ENCODE measurements at places on chromosomes 1 and 21.

DNA sequence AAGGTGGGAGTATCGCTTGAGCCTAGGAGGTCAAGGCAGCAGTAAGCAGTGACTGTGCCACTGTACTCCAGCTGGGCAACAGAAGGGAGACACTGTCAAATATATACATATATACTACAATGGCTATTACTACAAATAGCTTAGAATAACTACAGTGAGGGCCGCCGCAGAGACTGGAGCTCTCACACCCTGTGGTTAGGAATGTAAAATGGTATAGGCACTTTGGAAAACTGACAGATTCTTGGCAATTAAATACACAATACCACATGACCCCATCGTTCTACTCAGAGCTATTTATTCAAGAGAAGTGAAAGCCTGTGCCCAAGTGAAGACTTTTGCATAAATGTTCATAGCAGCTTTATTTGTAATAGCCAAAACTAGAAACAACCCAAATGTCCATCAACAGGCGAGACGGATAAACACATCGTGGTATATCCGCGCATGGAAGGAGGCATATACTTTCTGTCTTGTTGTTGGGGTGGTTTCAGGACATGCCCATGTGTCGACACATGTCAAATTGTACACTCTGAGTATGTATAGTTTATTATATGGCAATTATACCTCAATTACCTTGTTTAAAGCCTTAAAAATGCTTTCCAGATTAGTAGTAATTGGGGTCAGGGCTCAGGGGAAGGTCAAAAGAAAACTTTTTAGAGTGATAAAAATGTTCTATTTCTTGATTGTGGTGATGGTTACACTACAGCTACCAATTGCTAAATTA is 123.4 kb downstream of the RIPK4 start:
- DNase-seq, result no peak

DNA sequence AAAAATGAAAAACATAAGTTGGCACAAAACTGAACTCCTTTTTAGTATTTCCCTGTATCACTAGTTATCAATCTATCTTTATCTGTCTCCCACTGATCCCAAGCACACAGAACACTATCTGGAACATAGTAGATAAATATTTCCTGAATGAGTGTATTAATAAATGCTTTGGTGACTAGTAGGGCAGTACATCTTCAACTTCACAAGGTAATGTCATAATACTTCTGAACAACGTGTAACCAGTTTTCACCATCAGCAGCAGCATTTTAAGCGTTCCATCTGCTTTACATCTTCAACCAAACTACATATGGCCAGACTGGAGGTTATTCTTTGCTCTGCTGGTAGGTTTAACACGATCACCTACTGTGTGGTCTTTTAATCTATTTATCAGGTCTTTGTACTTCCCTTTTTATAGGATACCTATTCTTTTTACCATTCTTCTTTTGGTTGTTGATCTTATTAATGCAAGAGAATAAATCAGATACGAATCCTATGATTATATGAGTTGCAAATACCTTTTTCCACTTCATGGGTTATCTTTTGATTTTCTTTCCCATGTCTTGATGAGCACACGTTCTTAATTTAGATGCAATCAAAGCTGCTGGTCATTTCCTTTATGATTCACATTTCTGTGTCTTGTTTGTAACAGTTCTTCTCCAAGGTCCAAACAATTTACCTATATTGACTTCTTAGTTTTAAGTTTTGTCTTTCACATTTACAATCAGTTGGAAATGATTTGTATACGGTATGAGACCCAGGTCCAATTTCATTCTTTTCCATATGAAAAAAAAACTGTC is 16.3 kb downstream of the GPBP1L1 start:
- DNase-seq, result no peak

GRCh38 chr21:45930792-45931191 is 50.8 kb upstream of the COL6A1 start:
- DNase-seq, result no peak

- DNase-seq, result no peak
These were observed 33.4 kb downstream of the ADAMTS5 start for GRCh38 chr21:26933448-26933847.

GRCh38 chr21:39954570-39954969 is 87.3 kb downstream of the PCP4 start:
- no peak for DNase-seq

GRCh38 chr21:46471514-46471913 is 12.8 kb downstream of the DIP2A start:
- no peak for DNase-seq

DNA sequence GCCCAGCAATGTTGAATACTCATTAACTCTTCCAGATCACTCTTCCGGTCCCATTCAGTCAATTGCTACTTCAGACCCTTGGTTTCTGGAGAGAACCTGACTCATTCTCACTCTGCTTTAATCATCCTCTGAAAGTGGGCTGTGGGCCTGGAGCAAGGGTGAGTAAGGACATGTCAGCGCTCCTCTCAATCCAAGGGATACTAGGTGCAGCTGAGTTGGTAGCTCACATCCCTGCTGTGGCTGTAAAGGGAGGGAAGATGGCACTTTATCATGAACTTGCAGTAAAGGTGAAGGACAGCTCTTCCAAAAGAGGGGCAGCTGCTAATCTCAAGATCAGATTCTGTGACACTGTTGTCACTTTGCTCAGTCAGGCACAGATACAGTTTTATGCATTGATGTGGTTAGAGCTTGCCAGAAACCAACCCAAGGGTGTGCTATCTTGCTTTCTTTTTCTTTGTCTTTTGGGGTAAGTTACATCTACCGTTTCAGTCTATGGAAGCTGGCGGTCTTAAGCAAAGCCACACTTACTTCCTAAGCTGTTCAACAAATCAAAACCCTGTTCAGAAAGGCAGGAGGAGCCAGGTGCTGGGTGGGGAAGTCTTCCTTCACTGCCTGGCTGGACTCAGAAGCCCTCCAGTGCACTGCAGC is 26.5 kb upstream of the NTPCR start:
- DNase-seq, result no peak

DNA sequence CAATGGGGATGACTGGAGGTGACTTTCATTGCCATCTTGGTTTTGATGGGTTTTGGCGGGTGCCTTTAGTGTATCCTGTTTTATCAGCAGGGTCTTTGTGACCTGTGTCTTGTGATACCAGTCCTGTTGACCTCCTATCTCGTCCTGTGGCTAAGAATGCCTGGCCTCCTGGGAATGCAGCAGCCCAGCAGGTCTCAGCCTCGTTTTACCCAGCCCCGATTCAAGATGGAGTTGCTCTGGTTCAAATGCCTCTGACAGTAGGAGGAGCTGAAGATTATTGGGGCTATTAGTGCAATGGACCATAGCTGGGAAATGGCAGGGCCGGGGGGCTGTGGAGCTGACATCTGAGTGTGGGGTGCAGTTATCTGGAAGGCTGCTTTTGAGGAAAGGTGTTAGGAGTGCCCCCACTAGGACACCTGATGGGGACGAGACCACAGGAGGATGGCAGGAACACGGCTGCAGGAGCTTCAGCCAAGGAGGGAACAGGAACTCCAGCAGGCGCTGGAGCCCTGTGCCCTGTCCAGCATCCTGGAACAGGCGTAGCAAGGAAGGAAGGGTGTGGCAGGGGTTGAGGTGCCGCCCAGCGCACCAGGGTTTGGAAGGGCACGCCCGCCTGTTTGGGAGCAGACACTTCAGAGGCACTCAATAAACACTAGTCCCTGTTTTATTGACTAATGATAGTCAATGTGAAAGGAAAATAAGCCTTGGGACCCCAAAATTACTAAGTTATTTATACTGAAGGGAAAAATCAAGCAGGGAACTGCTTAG is 15.3 kb upstream of the AGPAT3 start:
- no peak for DNase-seq

DNA sequence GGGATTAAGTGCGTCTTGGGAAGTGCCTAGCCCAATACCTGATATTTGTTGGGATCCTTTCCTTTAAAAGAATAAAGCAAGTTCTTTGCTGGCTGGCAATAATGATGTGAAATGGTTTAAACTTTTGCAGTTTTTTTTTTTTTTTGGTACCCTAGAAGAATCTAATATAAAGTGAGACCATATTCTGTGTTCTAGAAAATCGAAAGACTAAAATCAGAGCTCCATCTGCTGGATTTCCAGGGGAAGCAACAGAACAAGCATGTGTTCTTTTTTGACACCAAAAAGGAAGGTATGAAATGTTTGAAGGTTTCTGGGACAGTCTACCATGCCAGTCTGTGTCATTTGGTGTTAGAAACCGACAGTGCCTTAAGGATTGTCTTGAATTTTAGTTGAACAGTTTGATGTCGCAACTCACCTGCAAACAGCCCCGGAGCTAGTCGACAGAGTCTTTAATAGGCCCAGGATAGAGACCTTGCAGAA is 6.4 kb downstream of the UTP11 start:
- DNase-seq, result no peak

- no peak for DNase-seq
These were observed 8.3 kb upstream of the GPR89B start for GRCh38 chr1:147919896-147920295.

GRCh38 chr21:15947677-15948076 is 217.9 kb downstream of the USP25 start:
- DNase-seq, result no peak

- no peak for DNase-seq
These were observed 192.5 kb downstream of the ZZZ3 start for GRCh38 chr1:77489910-77490309.

DNA sequence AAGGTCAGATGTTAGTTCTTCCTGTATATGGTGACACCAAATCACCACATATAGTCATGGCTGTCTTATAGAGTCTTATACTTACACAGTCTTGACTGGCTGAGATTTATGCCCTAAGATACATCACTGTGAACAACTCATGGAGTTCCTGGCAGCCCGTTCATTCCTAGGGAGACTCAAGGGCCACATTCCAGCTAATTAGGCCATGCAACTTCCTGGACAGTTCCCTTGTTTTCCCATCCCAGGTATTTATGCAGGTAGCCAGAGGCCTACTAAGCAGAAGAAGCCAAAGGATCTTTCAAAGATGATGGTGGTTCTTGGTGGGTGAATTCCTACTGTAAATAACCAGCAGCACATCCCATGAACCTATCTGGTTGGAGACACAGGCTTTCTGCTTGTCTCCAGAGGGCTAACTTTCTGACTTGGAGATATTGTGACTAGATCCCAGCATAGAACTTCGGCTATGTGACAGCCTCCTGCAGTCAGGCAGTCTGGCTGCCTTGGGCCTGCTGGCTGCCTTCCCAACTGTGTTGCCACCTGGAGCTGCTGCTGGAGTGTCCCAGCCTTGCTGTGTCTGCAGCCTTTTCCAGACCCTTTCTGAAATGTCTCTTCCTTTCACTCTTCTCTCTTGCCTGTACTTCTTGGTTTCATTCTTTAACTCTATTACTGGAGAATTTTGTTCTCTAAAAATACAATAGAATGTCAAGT is 283.8 kb downstream of the CACNA1E start:
- DNase-seq, result no peak

- DNase-seq, result no peak
These were observed 51.3 kb downstream of the GPR161 start for GRCh38 chr1:168085401-168085872.

GRCh38 chr1:210001751-210002150 is 63.7 kb downstream of the SYT14 start:
- DNase-seq, result no peak

- DNase-seq, result no peak
These were observed 115.8 kb downstream of the C1orf94 start for GRCh38 chr1:34292472-34292871.

- DNase-seq, result no peak
These were observed 23.5 kb downstream of the LAMB3 start for GRCh38 chr1:209628618-209629299.

DNA sequence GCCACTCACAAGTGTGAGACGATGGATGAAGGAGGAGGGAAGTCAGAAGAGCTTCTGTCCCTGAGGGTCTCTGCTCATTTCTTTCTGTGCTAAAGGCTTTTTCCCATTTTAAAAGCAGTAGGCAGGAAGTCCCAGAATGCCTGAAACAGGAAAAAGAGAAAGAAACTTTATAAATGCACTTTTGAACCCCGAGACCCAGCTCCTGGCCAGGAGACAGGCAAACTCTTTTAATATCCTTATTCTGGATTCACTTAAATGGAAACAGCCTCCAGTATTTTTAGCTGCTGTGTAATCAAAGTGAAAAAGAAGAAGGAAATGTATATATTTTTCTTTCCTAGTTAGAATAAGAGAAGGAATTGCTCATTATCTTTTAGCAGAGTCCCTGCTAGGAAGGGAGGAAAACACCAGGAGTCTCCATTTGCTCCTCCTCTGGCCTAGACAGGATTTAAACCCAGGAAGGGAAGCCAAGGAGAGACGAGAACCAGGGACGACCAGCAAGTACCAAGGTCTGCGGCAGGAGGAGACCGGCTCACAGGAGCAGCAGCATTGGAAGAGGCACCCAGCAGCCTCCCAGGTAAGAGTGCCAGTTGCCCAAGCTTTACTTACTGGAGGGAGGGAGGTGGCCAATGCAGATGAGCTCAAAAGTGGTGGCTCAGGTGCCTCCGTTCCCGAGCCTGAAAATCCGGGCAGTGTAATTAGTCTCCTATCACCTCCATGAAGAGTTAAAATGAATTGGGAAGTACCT is at the start of gene TNN:
TSS of gene TNN (plus strand) at position 472 of the 745 bp plus-strand sequence. CDS start 9,586 bp downstream, outside the sequence.
- no peak for DNase-seq

- no peak for DNase-seq
These were observed 5.4 kb upstream of the SPTA1 start for GRCh38 chr1:158691907-158692306.

DNA sequence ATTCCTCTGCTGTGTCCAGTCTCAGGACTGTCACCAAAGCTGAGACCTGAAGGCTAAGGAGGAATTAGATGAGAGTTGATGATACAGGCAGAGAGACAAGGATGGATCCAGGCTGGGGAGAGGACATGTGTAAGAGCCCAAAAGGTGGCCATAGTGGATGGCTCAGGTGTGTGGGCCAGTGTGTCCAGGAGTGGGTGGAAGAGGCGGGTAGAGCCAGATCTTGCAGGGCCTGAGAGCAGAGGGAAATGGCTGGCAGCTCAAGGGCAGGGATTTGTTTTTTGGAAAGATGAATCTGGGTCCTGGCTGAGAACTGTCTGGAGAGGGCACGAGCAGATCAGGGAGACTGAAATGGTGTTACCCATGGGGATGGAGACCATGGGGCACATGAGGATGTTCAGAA is 38.1 kb downstream of the AZIN2 start:
- DNase-seq, result no peak

DNA sequence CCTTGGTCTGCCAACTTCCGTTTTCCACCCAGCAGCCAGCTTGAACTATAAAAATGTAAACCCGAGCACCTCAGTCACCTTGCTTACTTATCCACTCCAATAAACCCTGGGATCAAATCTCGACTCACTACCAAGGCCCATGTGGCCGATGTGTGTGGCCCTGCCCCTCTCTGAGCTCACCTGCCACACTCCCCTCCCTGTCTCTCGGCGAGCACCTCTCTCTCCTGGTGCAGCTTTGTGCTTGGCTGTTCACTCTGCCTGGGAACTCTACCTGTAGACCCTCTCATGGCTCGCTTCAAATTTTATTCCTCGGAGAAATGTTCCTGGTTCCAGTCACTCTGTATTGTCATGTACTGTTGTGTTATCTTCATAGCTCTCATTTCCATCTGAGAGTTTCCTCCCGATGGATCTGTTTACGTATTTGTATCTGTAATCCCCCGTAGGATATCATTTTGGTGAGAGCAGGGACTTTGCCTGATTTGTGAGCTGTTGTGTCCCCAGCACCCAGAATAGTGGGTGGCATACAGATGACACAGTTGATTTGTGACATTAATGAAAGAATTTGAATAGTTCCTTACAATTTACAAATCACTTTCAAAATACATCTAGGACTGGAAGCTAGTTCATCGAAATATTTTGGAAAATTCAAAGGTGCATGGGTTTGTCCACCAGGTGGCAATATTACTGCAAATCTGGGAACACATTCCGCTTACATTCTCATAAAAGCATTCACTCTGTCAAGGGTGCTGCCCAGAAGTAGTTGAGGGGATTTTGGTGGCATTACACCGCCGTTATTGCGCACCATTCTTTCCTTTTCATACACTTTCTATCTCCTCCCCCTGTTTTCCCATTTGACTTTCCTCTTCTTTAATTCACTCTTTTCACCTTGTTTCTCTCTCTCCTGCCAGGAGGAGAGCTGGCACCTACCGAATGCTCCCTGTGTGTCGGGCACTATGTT is 95.3 kb downstream of the ABCA4 start:
- DNase-seq, result no peak
